Frontal cortex (tissue), 4 donors: ENCODE measurements at places on chromosomes 1 and 21. TPM values are rescaled to one million over a fixed set of nuclear protein-coding genes. Genes with fewer than 3 reads are reported as not detected.

Gene OR2L8
- 0.82 TPM for total RNA-seq

Gene CDC20
- 4.9 TPM for total RNA-seq

Gene TNFSF18
- 1.6 TPM for total RNA-seq

Gene IRF6
- 0.41 TPM for total RNA-seq

Gene GPR89A
- total RNA-seq: 36.3 TPM

Gene HJV
- total RNA-seq: not detected

Gene TMEM269
- total RNA-seq: 0.41 TPM

Gene FCRL2
- not detected for total RNA-seq

Gene GNG12
- total RNA-seq: 21.2 TPM

Gene PDIK1L
- 109 TPM for total RNA-seq

Gene PAX7
- under 0.01 TPM for total RNA-seq

Gene PDPN
- total RNA-seq: 4.1 TPM

Gene ARHGEF16
- not detected for total RNA-seq

Gene TXNIP
- total RNA-seq: 125 TPM

Gene DBT
- total RNA-seq: 6.5 TPM

Gene OLIG2
- total RNA-seq: 14.7 TPM

Gene OR2L5
- 0.41 TPM for total RNA-seq

Gene KCNJ10
- 1.6 TPM for total RNA-seq

Gene SLC1A7
- not detected for total RNA-seq

Gene PLPPR5
- total RNA-seq: 70.9 TPM

Gene TTC22
- under 0.01 TPM for total RNA-seq

Gene SLC35D1
- 9.4 TPM for total RNA-seq

Gene PPIAL4G
- total RNA-seq: 0.41 TPM

Gene INSRR
- under 0.01 TPM for total RNA-seq

Gene PLD5
- 2.0 TPM for total RNA-seq

Gene TAF13
- 74.6 TPM for total RNA-seq

Gene S100A2
- not detected for total RNA-seq

Gene HFM1
- 69.3 TPM for total RNA-seq

Gene LEMD1
- total RNA-seq: 2.4 TPM

Gene NMNAT2
- 34.2 TPM for total RNA-seq

Gene CFAP107
- total RNA-seq: under 0.01 TPM

Gene OR2L3
- 0.41 TPM for total RNA-seq

Gene F5
- not detected for total RNA-seq

Gene NR0B2
- not detected for total RNA-seq

Gene SGIP1
- total RNA-seq: 45.2 TPM

Gene ANKRD34A
- total RNA-seq: 1.6 TPM

Gene SLC22A15
- total RNA-seq: 11.4 TPM

Gene PROK1
- total RNA-seq: not detected

Gene DFFB
- total RNA-seq: 11.0 TPM

Gene CCDC30
- total RNA-seq: 11.8 TPM

Gene ZFP69
- total RNA-seq: 19.2 TPM

Gene ADORA1
- 11.0 TPM for total RNA-seq

Gene S100A3
- total RNA-seq: not detected
